Neural progenitor cell (in vitro differentiated cells): ENCODE measurements at places on chromosomes 2 and 18.

GRCh38 chr2:196169516-196169915, 1.9 kb downstream of the STK17B start:
- no peak for DNase-seq

- no peak for DNase-seq
Measured at GRCh38 chr2:113886479-113887008, 3.3 kb upstream of the ACTR3 start.

- DNase-seq: no peak
Measured at GRCh38 chr2:102425441-102426132, 2.6 kb downstream of the IL18RAP start.

GRCh38 chr2:61282104-61282590, 120.2 kb downstream of the C2orf74 start:
- no peak for DNase-seq

DNA sequence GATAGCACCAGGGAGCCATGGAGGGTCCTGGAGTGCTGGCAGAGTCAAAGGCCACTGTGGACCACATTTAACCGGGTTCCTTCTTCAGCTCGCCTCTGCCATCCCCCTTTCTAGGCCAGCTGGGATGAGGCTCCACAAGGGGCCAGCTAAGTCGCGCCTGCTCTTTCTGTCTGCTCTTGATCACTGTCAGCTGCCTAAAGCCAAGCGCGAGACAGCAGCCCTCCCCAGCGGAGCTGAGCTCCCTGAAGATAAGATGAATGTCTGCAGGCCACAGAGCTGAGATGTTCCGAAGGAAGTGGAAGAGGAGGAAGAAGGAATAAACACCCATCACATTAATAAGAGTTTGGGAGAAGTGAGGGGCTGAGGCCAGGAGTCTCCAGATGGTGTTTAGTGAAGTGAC, 99.6 kb downstream of the CELF4 start:
- peak; percentile 25 for DNase-seq

- peak; percentile 66 for DNase-seq
Measured at GRCh38 chr2:136118819-136119716, 1.1 kb upstream of the CXCR4 start.

- peak; percentile 85 for DNase-seq
Measured at GRCh38 chr2:64859312-64860212, 129.6 kb upstream of the SLC1A4 start.

GRCh38 chr18:50955253-50955652, 12.6 kb upstream of the ELAC1 start:
- no peak for DNase-seq

DNA sequence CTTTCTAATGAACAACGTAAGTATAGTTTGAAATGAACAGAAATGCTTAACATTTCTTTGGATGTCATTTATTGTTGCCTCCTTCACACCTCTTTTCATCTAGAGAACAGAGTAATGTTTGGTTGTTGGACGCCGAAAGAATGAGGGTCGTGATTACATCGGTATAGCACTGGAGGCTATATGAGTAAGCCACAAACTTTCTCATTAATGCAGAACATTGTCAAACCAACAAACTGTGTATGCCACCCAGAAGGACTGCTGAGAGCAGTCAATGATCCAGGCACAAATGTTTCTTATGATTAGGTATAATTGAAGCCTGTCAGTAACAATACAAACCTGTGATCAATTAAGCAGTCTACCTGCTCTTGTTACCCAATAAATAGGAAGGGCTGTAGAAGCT, 1494.7 kb upstream of the NXPH2 start:
- no peak for DNase-seq

GRCh38 chr2:215874418-215874817, 138.9 kb downstream of the MREG start:
- no peak for DNase-seq

- DNase-seq: no peak
Measured at GRCh38 chr18:62769216-62769615, 53.9 kb downstream of the PHLPP1 start.

- DNase-seq: no peak
Measured at GRCh38 chr2:44033947-44034346, 38.2 kb upstream of the LRPPRC start.

GRCh38 chr2:11998626-11999378, 252.4 kb downstream of the LPIN1 start:
- no peak for DNase-seq

DNA sequence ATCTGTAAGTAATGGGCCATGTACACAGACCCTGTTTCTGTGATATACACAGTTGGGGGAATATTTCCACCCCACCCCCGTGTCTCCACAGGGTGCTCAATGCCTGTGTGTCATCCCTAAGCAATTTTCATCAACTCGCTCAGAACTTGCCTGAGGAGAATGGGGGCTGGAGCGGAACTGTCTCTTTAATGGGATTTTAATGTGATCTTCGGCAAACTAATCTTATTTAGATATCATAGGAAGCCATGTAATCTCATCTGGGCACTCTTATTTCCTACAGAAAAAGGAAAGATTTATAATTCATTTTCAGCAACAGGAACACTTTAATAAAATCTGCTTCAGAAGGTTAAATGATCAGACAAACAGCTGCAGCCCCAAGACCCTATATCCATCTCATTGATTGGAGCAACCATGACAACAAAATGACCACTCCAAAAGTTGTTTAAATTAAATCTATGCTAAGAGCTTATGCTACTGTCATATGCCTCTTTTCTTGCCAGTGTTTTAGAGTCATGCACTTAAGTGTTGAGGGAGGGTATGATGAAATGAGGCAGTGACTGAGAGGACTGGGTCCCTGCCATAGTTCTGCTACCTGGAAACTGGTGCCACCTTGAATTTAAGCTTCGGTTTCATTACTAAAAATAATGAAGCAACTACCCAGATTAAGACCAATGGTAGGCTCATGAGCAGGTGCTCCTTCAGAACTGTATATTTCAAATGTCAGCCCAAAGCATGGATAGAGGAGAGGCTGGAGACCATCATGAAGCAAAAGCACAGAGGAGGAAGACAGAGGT, 183.1 kb upstream of the DDX18 start:
- DNase-seq: no peak

DNA sequence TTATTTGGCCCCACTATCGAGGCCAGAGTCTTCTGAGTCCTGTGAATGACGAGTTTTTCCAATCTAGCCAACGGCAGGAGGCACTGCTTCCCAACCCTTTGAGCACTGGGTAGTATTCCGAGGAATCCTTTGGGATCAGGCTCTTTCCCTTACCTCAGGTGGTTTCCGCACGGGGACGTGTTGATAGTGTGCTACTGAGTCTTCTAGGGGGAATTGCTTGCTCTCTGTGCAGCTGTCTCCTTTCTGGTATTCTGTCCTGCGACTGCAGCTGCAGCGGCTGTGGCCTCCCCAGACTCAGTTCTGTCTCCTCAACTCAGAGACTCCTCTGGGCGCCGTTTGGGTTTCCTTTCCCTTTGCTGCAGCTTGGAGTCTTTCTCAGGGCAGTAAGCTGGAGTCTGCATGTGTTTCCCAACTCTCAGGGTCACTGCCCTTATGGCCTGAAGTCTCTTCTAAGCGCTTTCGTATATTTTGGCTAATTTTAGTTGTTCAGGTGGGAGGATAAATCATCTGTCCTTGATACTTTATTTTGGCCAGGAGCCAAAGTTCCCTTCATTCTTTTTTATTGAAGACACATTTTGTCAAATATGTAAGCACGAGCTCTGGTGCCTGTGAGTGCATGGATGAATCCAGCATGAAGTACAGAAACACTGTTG, 118.4 kb downstream of the MAP4K4 start:
- DNase-seq: no peak

DNA sequence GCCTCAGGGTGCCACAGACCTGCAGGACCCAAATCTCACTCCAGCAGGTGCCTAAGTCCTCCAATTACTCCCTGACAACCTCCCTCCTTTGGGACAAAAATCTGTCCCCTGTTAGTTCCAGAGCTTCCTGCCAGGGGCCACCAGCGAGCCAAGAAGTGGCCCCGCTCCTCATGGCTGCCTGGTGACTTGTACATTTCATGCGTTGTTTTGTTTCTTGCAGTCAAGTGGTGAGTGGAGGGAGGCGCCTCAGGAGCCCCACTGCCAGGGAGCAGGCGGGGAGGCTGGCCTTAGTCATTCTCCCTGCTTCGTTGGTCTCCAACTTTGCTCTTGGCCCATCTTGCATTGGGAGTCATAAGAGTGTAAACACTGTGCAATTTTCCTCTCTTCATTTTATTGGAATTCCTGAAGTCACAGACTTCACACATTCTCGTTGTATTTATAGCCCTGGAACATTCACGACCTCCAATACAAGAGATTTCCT, 81.3 kb downstream of the KCNF1 start:
- DNase-seq: no peak

DNA sequence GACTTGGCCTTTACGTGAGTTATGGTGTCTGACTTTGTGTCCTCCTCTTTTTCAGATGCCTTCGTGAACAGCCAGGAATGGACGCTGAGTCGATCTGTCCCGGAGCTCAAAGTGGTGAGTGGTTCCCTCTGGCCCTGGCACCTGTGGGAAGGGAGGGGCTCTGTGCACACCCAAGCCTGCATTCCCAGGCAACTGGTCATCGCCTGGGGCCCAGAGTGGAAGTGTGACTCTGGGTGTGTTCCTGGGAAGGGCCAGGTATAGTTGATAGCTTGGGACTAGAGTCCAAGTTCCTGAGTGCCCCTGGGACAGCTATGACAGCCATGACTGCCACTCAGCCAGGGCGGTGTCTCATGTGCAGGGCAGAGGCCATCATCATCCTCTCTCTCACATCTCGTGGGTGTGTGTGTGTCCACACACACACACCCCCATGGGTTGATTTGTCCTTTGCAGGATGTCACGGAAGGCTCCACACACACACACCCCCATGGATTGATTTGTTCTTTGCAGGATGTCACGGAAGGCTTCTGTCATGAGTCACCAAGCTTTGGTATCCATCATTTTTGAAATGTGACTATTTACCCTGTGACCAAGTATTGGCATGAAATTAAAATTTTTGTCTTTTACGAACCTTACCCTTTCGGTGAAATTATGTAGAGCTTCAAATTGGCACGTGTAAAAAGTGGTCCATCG, 215.4 kb downstream of the AGAP1 start:
- no peak for DNase-seq

DNA sequence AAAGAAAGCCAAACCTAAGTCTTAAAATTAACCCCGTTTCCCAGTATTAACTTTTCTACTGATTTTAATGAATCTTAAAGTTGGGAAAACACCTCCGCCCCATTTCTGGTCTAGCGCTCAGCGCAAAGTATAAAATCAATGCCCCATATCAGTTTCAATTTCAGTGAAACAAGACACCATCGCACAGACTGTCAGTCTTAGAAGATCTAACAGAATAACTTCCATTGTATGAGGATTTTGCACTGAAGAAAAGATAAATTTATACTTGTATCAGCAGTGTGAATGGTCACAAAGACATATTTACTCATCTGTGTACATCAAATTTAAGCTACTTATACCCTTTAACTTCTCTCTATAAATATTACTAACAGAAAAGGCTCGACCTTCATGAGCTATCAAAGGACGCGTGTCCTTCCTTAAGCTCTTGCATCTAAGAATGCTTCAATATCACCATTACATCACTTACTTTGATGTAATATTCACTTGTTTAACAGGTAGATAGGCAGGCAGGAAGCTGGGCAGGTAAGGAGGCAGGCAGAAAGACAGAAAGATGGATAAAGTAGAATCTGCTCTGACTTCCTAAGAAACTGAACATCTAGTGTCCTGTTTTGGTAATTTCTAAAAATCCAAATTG, 183.0 kb downstream of the TCF4 start:
- DNase-seq: no peak

DNA sequence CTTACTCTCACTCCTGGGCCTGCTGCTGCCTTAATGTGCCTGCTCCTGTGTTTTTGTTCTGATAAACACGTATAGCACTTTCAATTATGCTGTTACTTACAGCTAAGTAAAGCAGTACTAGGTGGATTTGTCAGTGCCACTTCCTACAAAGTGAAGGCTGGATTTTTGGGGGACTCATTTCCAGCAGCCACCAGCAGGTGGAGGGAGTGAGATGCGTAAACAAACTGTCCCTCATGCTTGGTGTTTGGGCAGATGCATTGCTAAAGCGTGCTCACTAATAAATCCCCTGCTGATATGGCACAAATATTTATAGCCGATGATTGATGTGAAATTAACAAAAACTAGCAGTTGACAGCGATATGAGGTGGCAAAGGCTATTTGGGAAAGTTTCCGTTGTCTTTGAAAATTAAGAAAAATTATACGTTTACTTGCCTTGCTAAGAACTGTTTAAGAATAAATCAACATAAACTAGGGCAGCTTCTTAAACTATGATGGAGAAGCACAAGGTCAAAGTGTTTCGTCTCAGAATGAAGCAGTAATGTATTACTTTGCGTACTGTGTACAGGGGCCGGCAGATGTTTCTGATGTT, 101.7 kb downstream of the AGAP1 start:
- DNase-seq: peak; percentile 75

GRCh38 chr18:23406271-23406787, 46.8 kb upstream of the RIOK3 start:
- DNase-seq: no peak

DNA sequence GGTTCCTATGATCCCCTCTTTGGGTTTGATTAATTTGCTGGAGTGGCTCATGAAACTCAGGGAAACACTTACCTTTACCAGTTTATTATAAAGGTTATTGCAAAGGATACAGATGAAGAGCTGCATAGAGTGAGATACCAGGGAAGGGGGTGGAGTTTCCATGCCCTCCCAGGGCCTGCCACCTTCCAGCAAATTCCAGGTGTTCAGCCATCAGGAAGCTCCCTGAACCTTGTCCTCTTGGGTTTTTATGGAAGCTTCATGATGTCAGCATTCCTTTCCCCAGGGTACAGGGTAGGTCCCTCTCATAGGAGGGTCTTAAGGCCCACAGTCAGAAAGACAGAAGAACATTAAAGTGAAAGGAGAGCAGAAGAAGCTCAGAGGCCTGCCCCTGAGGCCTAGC, 123.9 kb upstream of the DCC start:
- no peak for DNase-seq

GRCh38 chr18:76721207-76721996, 101.0 kb upstream of the ZNF236 start:
- no peak for DNase-seq

DNA sequence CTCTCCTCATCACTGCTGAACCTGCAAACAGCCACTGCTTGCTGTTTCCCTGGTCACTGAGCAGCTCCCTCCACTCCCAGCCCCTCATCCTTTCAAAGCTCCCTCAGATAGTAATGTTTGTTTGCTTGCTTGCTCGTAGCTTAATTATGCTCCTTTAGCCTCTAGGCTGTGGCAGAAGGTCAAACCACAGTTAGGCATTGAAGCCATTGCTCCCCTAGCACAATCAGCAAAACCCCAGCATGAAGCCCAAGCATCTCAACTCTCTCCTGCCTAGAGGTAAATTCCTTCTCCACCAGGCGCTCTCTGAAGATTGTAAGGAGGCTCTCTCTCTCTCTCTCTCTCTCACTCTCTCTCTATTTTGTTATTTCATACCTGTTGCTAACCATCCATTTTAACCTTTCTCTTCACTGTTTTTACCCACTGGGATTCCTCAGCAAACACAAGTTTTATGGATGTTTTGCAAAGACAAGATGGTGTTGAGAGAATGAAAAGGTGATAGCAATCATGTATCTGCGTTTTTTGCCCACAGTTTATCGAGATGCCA, 135.9 kb upstream of the HNRNPA3 start:
- peak; percentile 8 for DNase-seq
